GM12878 (cell line): ENCODE measurements at places on chromosomes 1 and 21. TPM values are rescaled to one million over a fixed set of nuclear protein-coding genes. Genes with fewer than 3 reads are reported as not detected.

PGLYRP3 gene
- 0.10 TPM in 1 of 2 replicates, not detected in the other for polyA plus RNA-seq

DCDC2B gene
- 0.12 TPM in 1 of 2 replicates, not detected in the other for polyA plus RNA-seq

GBP6 gene
- 0.04 TPM in 1 of 2 replicates, not detected in the other for polyA plus RNA-seq

SLAMF9 gene
- not detected in 2 replicates for polyA plus RNA-seq
